Stimulated activated CD4-positive, alpha-beta T cell treated with anti-CD3 and anti-CD28 coated beads, Interleukin-1b, Interleukin-23, amount 100 ng/mL, for 4 hours (primary cell): ENCODE measurements at places on chromosomes 7 and 10.

DNA sequence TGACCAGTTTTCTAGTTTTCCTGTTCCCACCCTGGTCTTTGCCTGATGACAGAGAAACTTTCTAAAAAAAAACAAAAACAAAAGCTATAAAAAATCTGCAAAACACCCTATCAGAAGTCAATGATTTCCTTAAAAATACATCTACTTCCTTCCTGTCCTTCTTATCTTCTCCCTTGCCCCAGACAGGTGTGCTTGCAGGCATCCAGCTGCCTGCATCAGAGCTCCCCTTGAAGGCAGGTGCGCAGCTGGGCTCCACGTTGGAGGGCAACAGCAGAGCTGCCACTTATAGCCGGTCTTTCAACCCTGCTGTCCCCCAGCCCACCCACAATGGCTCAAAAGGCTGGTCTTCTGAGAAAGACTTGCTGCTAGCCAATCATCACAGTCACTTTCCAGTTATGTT is 29.8 kb downstream of the UBE2D4 start:
- DNase-seq = no peak

DNA sequence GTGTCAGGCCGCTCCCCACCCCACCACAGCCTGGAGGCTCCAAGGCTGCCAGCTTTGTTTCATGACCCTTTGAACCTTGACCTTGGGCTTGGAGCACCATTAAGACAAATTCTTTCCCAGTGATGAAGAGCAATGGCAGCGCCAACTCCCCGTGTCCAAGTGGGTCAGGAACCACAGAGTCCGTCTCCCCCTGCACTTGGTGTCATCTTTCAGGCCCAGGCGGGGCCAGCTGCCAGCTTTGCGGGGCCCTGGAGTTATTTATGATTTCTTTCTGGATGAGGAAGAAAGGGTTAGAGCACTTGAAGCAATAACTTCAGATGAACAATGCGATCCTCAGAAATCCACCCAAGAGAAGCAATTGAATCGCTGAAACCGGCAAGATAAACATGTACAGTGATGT is 110.8 kb downstream of the MYL10 start:
- no peak for DNase-seq

GRCh38 chr10:58152673-58153263 is 114.9 kb downstream of the IPMK start:
- DNase-seq = no peak

- no peak for DNase-seq
These were observed 121.8 kb downstream of the KMT2C start for GRCh38 chr7:152313831-152314604.

DNA sequence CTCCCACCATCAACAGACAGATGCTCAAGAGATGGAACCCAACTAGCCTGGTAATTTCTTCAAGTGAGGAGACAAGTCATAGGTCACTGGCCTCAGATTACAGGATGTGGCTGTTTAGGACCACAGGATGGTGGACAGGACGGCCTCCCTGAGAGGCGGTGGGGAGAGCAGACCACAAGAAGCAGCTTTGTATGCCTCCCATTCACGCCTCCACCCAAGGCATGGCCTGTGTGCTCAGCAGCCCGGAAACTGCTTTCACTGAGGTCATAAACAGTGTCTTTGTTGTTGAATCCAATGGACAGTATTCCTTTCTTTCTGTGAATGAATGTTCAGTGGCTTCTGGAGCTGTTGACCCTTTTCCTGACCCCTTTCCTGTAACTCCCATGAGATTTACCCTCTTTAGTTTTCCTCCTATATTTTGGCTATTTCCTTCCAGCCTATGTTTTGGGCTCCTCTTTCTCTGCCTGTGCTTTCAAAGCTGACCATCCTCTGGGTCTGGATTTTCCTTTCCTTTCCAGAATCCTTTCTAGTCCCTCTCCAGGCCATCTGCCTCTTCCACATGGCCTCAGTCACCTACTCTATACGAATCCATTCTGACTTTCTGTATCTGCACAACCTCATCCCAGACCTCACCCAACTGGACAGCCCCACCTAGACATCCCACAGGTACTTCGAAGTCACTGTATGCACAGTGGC is 32.4 kb upstream of the INPP5F start:
- no peak for DNase-seq

DNA sequence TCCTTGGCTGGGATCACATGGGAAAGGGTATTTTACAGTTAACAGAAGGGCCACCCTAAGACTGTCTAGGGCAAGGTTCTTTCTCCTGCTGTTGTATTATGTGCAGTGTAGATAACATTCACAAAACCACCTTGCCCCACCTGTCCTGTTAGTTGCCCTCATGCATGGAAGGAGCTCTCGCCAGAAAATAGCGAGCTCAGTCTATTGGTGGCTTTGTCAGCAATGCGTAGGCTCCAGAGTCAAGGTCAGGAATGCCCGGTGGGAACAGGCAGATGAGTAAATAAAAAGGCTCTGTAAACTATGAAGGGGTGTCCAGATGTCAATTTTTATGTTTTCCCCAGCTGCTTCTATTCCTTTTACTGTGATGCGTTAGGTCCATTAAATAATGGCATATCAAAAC is 107.1 kb upstream of the WDR11 start:
- no peak for DNase-seq

GRCh38 chr7:158494162-158494586 is 93.4 kb downstream of the PTPRN2 start:
- DNase-seq = no peak

DNA sequence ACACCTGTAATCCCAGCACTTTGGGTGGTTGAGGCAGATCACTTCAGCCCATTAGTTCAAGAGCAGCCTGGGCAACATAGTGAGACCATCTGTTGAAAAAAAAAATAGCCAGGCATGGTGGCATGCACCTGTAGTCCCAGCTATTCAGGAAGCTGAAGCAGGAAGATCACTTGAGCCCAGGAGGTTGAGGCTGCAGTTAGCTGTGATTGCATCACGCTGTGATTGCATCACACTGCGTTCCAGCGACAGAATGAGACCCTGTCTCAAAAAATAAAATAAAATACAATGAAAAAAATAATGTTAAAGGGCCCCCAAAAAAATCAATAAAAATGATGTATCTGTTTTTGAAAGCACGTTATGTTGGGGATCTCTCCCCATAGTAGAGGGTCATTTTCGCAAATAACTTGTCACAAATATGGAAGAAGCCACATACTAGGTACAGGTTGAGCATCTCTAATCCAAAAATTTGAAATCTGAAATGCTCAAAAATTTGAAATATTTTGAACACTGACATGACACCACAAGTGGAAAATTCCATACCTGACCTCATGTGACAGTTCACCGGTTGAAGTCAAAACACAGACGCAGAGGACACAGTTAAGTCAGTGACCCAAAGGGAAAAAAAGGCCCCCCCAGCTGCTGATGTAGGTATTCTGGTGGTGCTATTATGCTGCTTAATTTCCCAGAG is 9.5 kb downstream of the CISD1 start:
- no peak for DNase-seq

GRCh38 chr10:19570991-19571390 is 245.2 kb upstream of the PLXDC2 start:
- DNase-seq = no peak

- no peak for DNase-seq
These were observed 25.2 kb downstream of the CDK1 start for GRCh38 chr10:60803433-60803832.

DNA sequence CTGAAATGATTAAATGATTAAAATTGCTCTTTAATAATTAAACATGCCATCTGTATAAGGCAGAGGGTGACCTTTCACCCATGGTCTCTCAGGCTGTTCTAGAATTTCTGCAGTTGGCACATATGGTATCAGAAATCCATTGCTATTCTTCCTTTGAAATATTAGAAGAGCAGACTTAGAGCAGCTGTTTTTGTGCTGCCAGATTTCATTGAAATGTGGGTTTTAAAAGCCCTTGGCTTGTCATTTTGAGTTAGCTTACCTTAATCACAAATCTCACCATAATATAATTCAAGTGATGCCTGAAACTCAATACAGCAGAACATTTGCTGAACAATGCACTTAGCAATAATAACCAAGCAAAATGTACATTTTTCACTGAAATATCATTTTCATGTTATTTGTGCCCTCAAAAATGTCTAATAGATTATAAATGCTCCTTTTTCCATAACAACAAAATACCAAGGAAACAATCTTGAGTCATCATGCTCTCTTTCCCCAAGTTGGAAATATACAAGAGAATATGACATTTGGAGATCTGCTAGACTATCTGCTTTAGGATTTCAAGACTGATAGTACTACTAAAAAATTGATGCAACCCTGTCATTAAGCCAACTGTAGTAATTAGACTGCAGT is 16.1 kb upstream of the PTTG1IP2 start:
- no peak for DNase-seq
